ENCODE measurements at places on chromosomes 12 and 14.

- DNase-seq, result no peak
Measured at GRCh38 chr14:42319996-42320395, 713.3 kb downstream of the LRFN5 start.

- DNase-seq, result no peak
Measured at GRCh38 chr12:23484238-23484637, 465.2 kb downstream of the SOX5 start.

DNA sequence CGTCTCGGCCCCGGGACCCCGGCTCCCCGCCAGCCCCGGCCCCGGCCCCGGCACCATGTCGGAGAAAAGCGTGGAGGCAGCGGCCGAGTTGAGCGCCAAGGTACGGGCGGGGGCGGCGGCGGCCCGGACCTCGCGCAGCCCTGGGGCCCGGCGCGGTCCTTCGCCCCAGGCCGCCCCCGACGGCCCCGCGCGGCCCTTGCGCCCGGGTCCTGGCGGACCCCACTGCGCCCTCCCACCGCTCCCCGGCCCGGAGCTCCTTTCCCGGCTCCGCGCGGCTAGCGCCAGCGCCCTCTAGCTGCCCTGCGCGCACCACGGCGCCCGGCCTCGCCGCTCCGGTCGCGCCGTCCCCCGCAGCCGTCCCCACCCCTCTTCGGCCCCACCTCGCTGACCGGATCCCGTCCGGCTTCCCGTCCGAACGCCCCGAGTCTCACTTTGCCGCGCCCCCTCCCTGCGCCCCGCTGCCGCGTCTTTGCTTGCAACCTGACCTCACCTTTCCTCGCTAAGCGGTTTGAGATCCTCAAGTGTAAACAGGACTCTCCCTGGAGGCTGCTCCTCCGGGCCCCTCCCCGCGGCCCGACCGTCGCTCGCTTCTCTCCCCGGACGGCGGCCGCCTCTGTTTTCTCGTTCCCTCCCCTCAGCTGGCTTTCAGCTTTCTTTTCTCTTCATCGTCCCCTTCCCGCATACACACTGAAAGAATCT, 637 bp downstream of the PTMS start:
- DNase-seq, result no peak

DNA sequence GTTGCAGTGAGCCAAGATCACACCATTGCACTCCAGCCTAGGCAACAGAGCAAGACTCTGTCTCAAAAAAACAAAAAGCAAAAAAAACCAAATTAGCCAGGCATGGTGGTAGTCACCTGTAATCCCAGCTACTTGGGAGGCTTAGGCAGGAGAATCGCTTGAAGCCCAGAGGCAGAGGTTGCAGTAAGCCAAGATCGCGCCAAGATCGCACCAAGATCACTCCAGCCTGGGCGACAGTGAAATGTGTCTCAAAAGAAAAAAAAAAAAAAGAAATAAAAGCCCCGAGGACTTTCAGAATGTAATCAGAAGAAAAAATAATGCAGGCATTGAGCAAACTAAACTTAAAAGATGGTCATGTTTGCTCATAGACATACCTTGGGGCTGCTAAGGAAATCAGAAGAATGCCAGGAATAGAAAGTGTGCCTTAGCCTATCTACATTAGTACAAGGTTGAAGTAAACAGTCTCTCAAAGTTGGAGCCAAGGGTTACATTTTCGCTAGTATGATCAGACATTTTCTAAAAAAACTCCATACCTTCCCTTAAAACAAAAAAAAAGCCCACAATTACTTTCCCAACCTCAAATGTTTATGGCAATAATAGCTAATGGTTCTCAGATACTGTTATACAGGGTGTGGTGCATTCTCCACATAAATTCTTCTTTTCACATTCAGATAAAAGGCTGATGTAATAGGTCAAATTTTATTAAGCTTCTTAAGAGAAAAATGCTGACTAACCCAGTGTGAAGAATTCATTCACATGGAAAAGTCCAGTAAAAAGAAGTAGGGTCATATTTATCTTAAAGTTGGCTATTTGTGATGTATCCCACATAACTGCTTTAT, 15.8 kb downstream of the DTD2 start:
- DNase-seq, result no peak

GRCh38 chr12:131497966-131498365, 212.9 kb upstream of the SFSWAP start:
- DNase-seq, result no peak

GRCh38 chr12:879641-880040, 69.9 kb downstream of the RAD52 start:
- no peak for DNase-seq

DNA sequence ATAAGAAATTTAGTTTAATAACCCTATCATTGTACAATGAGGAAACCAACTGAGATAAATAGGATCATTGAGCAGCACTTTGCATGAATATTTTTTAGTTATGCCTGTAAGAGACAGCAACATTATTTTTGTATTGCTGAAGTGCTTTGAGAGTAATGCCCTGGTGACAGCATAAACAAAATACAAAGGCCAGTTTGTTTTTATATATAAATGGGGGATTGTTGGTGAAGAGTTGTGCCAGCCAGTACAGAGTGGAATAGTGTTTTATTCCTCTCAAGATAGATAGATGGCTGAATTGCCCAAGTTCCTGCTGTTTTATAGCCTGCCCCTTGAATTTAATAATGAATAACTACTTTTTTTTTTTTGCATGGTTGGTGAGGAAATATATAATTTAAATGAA, 101.8 kb downstream of the CNTN1 start:
- no peak for DNase-seq

DNA sequence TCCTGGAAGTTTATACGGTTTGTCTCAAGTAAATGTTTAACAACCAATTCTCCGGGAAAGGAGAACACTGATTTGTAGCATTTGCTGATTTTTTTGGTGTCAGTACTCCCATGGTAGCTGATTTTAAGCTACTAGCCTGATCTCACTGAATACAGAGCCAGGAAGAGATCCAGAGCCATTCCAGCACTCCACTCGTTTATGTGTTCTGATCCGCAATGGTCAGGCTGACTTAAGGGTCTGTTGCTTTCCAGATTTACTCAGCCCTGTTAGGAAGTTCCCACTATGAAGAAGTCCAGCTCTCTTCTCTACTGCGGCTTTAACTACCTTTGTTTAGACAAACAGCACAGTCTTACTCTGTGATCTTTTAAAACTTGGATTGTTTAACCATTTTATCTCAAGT, 38.0 kb upstream of the NID2 start:
- DNase-seq, result no peak

DNA sequence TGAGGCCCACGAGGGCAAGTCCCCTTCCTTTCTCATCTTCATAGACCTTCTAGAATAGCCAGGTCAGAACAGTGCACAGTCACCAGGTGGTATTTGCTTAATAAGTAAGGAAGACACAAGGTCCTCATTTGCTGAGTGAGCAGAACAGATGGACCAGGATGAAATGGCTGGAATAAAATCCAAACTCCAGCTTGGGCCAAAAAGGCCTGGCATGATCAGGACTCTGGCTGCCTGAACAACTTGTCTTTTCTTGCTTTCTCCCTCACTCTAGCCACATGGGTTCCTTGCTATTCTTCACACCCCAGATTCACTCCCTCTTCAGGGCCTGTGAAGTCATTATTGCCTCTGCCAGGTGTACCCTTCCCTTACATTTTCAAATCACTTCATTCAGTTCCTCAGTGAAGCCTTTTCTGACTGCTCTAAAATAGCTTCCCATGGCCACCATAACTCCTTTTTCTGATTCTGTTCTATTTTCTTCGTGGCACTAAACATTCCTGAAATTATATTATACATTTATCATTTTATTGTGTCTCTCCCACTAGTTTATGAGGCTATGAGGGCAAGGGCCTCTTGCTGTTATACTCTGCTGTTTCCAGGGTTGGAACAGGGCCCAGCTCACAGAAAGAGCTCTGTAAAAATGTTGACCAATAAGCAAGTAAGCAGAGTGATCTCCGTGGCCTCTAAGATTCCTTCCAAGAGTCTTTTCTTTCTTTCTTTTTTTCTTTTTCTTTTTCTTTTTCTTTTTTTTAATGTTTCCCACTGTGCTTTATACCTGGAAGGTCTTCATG, 150.8 kb downstream of the TTC8 start:
- DNase-seq, result no peak

- no peak for DNase-seq
Measured at GRCh38 chr14:89992273-89992672, 36.5 kb downstream of the TDP1 start.

GRCh38 chr12:51388069-51388799, 3.0 kb downstream of the GALNT6 start:
- DNase-seq, result no peak

- no peak for DNase-seq
Measured at GRCh38 chr12:68237078-68237477, 11.5 kb upstream of the IL26 start.

DNA sequence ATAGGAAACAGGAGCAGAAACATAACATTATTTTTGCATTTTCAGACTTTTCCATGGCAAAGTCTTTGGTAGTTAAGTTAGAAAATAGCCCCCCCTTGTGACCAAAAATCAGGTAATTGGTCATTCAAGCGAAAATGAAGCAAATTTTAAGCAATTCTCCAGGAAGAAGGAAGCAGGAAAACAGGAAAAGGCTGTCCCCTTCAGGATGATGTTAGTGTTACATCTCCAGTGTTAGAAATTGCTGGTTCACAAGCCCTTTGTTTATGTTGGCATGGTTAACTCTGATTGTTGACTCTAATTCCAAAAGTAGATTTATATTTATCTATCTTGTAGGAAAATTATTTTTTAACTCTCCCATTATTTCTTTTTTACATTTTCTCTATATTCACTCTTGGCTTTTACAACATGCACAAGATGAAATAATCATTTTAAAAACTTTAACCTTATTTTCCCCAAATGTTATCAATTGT, 18.8 kb upstream of the GAS2L3 start:
- no peak for DNase-seq

- no peak for DNase-seq
Measured at GRCh38 chr12:52233462-52234207, 592 bp downstream of the KRT7 start.

GRCh38 chr12:76084863-76085519, 506 bp upstream of the NAP1L1 start:
- DNase-seq, result peak; percentile 26

- DNase-seq, result no peak
Measured at GRCh38 chr14:31029016-31029970, 3.1 kb upstream of the STRN3 start.

GRCh38 chr14:74510223-74510931, 16.8 kb downstream of the ISCA2 start:
- no peak for DNase-seq

- no peak for DNase-seq
Measured at GRCh38 chr14:39768589-39768988, 336.4 kb upstream of the FBXO33 start.
